Stimulated activated CD8-positive, alpha-beta memory T cell treated with anti-CD3 and anti-CD28 coated beads, Interleukin-2, amount 100 ng/mL, for 1 hour (primary cell): ENCODE measurements at places on chromosomes 6 and 20.

- no peak for DNase-seq
Measured at GRCh38 chr6:69994251-69994650, 127.9 kb downstream of the COL19A1 start.

- no peak for DNase-seq
Measured at GRCh38 chr6:158471339-158471738, 88.6 kb upstream of the TMEM181 start.

DNA sequence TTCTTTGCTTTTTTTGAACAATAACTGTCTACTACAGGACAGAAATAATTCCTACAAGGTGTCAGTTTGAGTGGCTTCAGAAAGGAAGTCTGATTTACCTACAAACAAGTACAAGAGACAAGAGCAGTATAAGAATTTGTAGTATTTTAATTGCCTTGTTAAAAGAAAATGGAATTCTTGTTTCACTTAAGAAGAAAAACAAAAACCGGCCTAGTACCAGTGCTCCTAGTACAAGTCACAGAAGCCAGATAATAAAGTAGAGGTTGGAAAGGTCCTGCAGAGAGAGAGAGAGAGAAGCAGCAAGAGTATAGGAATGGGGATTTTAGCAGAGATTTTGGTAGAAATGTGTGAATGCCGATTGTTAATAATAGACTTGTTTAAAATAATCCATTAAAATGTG lies 6.4 kb downstream of the TAB2 start:
- DNase-seq, result no peak

- DNase-seq, result no peak
Measured at GRCh38 chr6:138290423-138290962, 72.2 kb upstream of the PBOV1 start.

DNA sequence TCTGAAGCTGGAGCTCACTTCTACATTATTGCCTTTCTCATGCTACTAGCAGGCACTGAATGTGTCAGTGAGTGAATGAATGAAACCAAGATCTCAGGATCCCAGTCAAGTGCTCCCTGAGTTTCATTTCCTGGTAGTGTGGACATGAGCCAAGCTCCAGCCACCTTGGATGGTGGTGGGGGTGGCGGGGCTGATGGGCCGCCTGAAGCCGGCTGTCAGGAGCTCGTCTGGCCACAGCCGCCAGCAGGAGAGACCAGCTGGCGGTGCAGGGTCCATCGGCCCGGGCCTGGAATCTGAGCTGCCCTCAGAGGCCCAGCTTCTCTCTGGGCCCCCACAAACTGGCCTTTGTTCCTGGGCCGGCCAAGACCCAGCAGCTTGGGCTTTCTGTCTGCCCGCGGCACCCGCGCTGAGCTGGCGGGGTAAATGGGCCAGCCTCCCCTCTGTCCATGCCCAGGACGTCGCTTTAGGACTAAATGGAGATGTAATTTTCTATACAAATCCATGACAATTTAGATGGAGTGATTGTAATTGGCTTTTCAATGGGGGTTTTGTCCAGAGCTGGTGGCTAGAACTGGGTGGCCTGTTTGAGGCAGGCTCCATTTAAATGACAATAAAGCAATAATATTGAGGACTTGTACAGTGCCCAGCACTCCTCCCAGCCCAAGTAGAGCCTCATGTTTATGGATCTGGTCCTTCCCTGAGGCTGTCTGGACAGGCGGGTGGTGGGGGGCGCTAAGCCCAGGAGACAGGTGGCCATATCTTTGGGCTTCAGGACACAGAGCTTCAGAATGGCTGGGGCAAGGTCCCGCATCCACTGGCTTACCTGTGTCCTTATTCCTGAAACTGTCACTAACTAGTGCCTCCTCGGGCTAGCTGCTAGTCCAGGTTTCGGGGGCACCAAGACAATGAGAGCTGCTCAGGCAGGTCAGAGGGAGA lies 43.5 kb downstream of the NOL4L start:
- DNase-seq, result no peak

DNA sequence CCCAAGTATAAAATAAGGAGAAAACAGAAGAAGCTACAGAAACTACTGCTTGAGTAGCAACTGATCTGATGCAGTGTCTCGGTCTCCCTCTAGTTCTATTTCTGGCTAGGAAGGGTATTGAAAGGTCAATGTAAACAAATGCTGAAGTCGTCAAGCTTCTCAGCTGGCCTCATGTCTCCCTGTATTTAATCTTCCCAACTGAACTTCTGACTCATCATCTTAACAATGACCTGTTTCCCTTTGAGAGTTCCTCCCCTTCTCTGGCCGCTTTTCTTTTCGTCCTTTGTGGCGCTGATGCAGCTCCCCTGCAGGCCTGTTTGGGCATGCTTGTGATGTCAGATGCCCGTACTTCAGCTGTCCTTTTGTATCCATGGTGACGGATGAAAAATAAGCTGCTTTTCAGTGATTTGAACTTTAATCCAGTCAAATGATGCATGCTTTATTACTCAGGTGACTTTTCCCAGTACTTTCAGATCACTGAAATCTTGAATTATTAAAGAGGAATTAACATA lies 7.8 kb upstream of the LCA5 start:
- no peak for DNase-seq
